Nephron progenitor cell (in vitro differentiated cells): ENCODE measurements at places on chromosomes 12 and 14.

DNA sequence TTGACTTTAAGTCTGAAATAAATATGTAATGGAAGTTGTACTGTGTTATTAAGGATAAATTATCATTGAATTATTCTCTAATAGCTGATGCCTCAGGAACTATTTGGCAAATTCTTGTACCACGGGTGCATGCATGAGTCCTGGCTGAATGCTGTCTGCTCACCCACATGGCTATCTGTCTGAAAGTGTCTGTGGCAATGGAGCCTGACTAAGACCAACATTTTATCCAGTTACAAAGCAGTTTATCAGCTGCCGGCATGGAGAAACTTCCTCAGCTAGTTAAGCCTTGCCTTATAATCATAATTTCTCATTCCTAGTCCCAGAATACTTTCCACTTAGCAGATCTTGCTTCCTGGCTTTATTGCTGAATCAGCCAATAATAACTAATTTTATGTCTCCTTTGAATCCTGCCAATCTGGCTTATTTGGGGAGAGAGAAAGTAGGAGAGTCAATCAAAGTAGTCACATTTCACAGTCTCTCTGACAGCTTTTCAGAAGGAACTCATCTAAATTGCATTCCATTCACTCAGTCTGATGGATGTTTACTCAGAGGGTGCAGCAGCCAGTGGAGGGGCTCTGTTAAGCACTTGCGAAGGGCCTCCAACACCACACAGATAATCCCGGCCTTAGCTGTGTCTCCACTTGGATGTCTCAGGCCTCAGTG is 280.6 kb upstream of the CLEC14A start:
- no peak for DNase-seq

GRCh38 chr12:2610358-2610757 is 184.4 kb upstream of the FKBP4 start:
- no peak for DNase-seq

DNA sequence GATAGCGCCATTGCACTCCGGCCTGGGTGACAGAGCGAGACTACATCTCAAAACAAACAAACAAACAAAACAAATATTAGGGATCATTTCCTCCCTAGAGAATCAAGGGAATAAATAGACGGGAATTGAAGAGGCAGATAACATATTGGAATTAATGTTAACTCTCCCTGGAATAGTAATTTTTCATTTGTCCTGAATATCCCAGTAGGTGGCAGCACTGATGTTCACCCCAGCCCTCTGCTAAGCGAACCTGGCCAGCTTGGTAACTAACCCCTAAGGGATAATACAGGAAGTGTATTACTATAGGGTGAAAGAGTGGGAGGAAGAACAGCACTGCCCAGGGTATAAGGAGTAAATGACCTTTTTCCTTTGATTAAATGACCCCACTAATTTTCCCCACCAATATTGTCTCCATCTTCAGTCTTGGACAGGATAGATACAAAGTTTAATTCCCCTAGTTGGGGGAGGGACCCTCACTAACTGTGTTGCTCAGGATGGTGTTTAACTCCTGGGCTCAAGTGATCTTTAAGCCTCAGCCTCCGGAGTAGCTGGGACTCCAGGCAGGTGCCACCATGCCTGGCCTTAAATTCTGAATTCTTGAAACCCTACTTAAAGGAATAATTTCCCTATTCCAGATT is 40.5 kb downstream of the SLC2A14 start:
- DNase-seq, result peak; percentile 21

DNA sequence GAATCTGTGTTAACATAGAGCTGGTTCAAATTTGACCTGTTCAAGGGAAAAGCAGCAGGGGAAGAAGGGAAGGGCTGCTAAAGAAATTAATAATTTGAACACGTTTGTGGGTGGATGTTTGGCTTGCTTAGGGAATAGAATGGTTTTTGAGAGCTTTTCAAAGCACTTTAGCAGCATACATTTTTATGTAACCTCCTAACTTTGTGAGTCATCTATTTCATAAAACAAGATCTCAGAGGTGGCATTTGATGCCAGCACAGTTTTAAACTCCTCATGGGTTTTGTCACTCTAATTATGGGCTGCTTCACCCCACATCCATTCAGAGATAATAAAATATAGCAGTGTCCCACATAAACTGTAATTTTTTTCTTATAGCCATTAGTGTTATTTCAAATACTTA is 143.8 kb downstream of the ACSS3 start:
- no peak for DNase-seq

DNA sequence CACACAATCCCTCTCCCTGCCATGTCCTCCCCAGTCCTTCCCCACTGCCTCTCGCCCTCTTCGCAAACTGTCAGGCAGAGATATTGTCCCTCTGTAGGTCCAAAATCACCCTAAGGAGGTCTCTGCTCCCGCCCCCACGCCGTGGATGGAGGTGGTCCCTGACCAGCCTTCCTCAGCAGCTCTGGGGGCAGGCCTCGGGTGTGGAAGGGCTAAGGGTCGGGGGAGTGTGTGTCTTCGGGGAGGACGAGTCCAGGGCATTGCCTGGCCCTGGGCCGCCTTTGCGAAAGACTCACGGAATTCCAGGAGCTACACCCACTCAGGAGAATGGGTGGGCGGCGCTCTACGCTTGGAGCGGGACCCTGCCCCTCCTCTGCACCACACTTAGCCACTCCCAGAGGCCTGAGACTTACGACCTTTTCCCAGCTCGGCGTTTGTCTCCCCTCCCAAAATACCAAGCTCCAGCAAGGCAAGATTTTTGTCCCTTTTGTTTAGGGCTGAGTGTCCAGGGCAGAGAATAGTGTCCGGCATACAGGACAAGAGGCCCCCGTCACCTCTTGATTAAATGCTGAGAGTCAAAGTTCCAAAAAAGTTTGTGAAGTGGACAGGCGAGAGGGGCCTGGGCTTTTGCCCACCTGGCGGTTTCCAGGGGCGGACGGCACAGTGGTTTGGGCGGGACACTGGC is 881 bp downstream of the PYGL start:
- peak; percentile 75 for DNase-seq

GRCh38 chr12:108595711-108596647 is 1.9 kb downstream of the TMEM119 start:
- DNase-seq, result no peak

GRCh38 chr14:105525861-105526775 is at the start of gene TMEM121:
Gene TMEM121 (plus strand): TSS chr14:105526583. CDS start chr14:105528835, 2,252 bp downstream.
- peak; percentile 80 for DNase-seq

GRCh38 chr12:124582108-124582424 is 14.7 kb upstream of the NCOR2 start:
- DNase-seq, result no peak

- DNase-seq, result no peak
These were observed 352.0 kb downstream of the BCAT1 start for GRCh38 chr12:24596768-24597388.

- no peak for DNase-seq
These were observed 160.4 kb upstream of the NOS1 start for GRCh38 chr12:117521867-117522266.

- no peak for DNase-seq
These were observed 9.4 kb downstream of the GPR132 start for GRCh38 chr14:105055736-105056302.

DNA sequence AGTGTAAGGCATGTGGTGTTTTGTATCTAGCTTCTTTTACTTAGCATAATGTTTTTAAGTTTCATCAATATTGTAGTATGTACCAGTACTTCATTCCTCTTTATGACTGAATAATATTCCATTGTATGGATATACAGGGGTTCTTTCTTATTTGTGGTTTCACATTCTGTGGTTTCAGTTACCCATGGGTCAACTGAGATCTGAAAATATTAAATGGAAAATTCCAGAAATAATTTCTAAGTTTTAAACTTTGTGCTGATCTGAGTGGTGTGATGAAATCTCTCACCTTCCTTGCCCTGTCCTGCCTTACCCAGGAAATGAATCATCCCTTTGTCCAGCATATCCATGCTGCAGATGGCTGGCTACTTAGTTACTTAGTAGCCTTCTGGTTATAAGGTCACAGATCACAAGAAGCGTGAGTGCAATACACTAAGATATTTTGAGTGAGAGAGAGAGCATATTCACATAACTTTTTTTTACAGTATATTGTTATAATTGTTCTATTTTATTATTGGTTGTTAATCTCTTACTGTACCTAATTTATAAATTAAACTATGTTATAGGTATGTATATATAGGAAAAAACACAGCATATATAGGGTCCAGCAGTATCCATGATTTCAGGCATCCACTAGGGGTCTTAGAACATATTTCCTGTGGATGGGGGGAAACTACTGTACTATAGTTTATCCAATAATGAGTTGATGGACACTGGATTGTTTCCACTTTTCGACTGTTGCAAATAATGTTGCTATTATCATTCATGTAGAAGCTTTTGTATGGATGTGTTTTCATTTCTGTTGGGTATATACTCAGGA is 59.6 kb upstream of the LRTM2 start:
- DNase-seq, result no peak

DNA sequence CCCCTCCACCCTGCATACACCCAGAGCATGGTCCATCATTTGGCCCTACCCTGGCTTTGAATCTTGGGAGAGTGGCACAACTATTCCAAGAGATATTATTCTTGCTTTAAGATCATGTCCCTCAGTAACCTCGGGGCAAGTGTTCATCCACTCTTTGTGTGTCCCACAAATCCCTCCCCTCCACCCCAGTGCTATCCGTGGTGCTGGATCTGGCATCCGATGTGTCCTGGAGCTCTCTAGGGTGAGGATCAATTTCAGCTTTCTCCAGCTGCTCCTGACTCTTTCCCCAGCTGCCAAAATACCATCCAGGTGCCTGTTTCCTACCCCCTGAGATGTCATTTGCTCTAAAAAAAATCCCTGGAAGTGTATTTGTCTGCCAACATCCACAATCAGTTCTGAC is 64.8 kb upstream of the CMKLR1 start:
- peak; percentile 44 for DNase-seq

GRCh38 chr12:125050868-125051267 is 14.4 kb upstream of the AACS start:
- no peak for DNase-seq

DNA sequence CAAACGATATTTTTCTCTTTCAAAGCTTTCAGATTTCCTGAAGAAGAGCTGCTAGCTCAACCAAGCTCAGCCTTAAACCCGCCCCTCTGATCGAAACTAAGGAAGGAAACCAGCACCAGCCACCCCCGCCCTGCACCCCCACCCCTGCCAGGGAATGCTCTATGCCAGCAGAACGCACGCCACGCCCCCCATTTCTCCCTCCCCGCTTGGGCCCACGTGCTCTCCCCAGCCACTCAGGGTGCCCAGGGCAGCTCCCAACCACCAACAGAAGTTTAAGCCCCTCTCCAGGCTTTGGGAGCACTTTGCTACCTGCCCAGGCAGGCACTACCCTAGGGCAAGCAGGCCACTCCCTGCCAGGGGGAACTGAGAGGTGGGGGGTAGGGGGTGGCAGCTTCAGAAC is 18.8 kb upstream of the KRT78 start:
- no peak for DNase-seq

- DNase-seq, result no peak
These were observed 272.7 kb downstream of the ALG10B start for GRCh38 chr12:38589306-38589632.

GRCh38 chr14:73750531-73750901 is 36.3 kb upstream of the PNMA1 start:
- DNase-seq, result no peak

DNA sequence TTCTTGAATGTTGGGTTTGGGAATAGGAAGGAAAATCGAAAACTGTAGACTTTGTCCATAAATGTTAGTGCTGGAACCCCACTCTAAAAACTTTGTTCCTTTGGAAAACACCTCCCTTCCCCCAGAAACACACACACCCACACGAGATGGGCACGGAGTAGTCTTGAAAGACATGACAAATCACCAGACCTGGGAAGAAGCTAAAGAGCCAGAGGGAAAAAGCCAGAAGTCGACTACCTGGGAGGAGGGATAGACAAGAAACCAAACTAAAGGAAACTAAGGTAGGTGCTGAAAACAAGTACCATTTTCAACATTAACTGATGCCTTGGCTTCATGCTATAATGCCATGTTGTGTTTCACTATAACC is 925 bp upstream of the NANOG start:
- DNase-seq, result no peak
